Anterior cingulate cortex (tissue), 58 donors: ENCODE measurements at places on chromosomes 4 and X.

DNA sequence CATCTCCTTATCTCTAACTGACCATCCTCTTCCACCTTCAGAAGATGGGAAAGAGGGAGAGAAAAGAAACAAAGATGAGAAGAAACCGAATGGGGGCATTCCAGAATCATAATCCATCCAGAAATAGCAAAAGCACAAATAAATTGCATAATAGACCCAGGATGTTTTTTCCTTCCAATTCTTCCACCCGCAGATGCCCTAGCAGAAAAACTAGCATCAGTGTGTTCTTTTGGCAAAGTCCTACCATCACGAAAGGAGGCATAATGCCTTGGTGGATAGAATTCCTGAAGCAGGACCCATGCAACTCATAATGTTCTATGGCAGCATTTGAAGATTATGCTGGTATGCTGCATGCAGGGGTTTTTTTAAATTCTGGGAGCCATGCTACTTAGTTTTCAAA is 279.2 kb downstream of the PPP3CA start:
- DNase-seq, result no peak

- DNase-seq, result no peak
These were observed 186.1 kb downstream of the TMA16 start for GRCh38 chr4:163680386-163681098.

GRCh38 chr4:185711726-185712125 is 100.3 kb downstream of the SORBS2 start:
- DNase-seq, result no peak

- no peak for DNase-seq
These were observed 144.8 kb downstream of the TLL1 start for GRCh38 chr4:166017804-166018203.

- no peak for DNase-seq
These were observed 73.3 kb downstream of the SOX3 start for GRCh38 chrX:140431521-140431920.

DNA sequence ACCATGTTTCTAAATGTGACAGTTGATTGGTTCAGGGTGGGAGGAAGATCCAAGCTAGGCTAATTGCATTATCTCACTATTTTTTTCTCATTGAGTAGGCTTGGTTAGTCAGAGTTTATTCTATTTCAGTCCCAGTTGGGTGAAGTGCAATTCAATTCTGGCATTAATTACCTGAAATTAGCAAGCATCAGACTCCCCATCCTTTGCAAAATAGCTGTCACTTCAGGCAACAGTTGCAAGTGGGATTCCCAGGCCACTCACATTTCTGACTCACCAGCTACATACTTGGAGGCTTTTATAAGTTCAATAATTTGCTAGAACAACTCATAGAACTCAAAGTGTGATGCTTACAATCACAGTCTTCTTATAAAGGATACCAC is 155.8 kb upstream of the HAND2 start:
- DNase-seq, result no peak

DNA sequence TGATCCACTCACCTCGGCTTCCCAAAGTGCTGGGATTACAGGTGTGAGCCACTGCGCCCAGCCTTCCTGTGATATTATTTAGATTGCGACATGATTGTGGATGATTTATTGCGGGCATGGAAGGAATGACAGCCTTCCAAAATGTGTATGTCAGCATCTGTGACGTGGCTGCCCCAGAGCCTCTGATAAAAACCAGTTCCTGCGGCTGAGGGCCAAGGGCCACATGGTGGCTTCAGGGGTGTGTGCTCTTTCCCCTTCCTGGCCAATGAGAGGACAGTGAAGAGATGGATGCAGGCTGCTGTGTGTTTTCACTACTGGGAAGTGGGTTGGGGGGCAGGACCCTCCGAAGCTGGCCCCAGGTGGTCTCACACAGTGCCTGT is 57.4 kb upstream of the HGFAC start:
- DNase-seq, result no peak

DNA sequence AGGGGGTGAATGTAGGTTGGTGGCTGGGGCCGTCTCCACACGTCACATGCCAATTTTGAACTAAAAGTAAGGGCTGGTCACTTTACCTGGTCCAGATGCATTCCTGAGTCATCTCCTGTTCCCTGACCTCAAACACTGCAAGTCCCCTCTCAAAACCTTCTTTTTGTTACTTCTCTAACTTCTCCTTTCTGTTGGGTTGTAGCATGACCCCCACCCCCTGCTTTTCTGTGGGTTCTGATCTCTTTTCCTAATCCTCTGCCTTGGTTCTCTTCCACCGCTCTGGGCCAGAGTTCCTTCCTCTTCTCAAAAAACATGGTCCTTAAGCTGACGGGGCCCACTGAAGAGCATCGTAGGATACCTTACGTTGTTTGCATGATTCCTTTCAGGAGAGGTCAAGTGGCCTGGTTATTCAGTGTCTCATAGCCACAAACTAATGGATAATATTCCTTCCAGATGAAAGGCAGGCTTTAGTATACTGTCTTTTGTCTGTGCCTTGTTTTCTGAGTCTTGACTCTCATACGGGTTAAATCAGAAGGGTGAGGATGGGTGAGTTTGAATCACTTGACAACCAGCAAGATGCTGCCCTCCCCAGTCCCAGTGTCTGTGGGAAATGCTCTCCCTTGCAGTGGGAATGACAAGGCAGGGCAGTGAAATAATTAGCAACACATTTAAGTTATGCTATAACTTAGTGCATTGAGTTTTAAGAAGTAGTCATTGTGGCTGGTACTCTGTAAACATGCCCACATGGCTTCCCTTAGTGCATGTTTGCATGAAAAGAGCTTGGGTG is 15.1 kb downstream of the SMS start:
- DNase-seq, result no peak

DNA sequence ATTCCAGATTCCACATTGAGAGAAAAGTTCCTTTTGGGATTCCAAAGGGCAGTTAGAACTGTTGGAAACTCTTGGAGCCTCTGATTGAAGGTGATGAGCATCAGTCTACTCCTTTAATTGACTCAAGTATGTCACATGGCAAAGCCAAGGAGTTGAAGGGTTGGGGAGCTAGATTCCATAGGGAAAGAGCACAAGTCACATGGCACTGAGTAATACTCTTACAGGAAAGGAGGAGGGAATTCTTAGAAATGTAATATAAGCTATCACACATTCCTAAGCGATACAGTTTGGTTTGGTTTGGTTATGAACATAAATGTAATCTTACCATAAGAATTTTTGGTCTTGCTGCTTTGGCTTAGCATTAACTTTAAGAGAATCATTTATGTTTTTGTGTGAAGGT is 15.7 kb downstream of the SPCS3 start:
- no peak for DNase-seq

DNA sequence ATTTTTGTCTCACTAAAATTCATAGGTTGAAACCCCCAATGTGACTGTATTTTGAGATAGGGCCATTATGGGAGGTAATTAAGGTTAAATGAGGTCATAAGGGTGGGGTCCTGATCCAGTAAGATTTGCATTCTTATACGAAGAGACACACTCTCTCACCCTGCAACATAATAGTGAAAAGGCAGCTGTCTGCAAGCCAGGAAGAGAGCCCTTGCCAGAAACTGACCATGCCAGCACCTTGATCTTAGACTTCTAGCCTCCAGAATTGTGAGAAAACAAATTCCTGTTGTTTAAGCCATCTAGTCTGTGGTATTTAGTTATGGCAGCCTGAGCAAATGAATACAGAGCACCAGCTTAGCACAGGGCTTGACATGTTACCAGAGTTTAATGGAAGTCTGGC is 17.5 kb upstream of the IGSF1 start:
- DNase-seq, result no peak

GRCh38 chr4:175106301-175106700 is 188.1 kb downstream of the ADAM29 start:
- no peak for DNase-seq

DNA sequence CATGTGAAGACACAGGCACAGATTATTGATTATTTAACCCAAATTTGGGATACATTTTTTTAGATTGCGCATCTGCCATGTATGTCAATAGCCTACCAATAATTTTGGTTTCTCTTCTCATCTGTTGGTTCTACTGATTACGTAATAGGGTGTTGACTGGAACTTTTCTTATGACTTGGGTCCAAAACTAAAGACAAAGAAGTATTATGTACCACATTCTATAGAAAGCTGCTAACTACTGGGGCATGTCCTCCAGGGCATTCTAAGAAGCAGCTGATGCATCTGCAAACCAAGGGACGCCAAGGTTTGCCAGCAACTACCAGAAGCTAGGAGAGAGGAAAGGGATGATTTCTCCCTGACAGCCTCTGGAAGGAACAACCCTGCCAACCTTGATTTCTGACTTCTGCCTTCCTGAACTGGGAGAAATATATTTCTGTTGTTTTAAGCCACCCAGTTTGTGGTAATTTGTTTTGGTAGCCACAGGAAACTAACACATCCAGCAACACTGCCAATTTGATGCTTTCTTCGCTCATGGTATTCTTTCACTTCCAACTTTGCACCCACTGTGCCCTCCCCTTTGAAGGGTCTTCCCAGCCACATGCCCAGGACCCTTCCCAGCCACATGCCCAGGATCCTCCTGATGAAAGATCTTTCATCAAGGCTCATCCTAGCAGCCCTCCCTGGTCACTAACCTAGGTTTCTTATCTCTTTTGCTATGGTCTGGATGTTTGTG is 15.9 kb upstream of the TLR1 start:
- DNase-seq, result no peak

DNA sequence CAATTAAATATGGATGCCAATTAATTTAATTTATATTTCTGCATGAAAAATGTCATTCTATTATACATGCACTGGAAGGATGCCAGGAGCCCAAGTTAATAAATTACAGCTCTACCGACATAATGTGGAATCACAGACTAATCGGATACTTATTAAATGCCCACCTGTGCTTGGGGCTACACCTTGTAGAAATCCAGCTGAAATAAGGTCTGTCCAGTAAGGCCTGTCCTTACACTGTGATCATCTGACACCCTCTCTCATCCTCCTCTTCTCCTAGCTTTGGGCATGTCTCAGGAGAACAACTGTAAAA is 6.0 kb upstream of the SHISA3 start:
- no peak for DNase-seq

- no peak for DNase-seq
These were observed 348.7 kb upstream of the GALNTL6 start for GRCh38 chr4:171464499-171464898.

DNA sequence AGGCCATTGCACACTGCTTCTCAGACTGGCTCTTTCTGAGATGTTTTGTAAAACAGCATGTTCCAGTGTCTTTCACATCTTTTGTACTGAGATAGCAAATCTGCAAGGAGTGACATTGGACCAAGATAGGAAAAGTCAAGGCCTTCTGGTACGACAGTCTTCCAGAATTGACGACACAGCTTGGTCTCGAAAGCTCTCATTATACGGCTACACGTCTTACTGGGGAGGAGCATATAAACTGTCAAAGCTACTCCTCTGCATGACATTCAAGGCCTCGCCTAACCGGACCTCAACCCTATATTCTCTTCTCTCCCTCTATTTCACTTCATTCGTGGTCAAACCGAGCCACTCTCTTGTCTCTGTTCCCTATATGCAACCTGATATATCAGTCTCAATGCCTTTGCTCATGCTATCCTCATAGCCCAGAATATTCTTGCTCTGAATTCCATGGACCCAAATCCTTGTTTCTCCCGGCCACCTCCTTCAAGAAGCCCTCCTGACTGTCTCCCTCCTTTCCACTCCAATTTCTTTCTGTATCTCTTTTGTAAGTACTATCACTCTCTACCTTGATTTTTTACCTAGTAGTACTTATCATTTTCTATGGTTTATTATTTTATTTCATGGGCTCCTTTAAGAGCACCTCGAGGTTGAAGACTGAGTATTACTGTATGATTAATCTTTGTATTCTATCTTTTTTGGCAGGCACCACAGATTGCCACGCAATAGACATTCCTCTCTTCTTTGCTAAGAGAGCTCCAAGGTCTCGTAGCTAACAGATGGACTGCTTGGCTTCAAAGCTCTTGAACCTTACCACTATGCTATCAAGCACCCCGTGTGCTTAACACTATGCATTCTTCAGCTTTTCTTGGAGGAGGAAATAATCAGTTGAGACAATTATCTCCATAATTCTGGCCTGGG is 35.1 kb downstream of the RBM47 start:
- no peak for DNase-seq

DNA sequence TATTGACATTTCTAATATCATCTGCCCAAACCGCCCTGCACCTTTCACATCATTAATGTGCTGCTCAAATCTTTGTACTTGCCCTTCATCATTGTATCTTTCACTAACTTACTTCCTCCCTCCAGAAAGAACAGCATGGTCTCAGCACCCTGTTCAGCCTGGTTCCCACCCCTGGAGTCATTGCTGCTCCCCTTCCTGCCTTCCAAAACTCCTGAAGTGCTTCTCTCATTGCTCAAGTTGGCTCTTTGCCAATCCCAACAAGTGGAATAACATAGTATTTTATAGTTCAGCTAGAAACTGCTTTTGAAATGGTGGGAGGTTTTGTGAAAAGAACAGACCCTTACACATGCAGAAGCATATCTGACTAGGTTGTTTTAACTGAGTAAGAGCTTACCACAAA is 14.0 kb upstream of the TTC29 start:
- no peak for DNase-seq

GRCh38 chrX:151384807-151385206 is 12.2 kb upstream of the VMA21 start:
- DNase-seq, result peak; percentile 12
